Hematopoietic multipotent progenitor cell treated with erythropoietin and hydrocortisone succinate and interleukin-3 and kit ligand, for 17 days (in vitro differentiated cells): ENCODE measurements at places on chromosomes 16 and 17.

GRCh38 chr16:61831351-61831917, 204.8 kb downstream of the CDH8 start:
- no peak for DNase-seq

DNA sequence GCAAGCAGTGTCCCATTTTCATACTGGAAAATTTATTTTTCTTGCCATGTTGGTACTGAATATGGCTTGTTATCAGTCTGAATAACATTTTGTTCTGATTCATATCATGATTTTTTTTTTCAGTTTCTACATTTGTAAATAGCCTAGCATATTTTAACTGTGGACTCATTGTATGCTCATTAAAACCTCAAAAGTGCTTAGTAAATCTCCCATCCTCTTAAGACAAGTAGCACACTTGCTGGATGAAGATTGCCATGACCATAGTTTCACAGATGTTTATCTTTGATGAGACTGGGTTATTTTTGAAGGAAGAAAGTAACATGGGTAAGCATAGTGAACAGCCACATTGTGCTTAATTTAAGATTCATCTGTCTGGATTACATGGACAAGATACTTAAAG, 878 bp downstream of the KRT10 start:
- no peak for DNase-seq

DNA sequence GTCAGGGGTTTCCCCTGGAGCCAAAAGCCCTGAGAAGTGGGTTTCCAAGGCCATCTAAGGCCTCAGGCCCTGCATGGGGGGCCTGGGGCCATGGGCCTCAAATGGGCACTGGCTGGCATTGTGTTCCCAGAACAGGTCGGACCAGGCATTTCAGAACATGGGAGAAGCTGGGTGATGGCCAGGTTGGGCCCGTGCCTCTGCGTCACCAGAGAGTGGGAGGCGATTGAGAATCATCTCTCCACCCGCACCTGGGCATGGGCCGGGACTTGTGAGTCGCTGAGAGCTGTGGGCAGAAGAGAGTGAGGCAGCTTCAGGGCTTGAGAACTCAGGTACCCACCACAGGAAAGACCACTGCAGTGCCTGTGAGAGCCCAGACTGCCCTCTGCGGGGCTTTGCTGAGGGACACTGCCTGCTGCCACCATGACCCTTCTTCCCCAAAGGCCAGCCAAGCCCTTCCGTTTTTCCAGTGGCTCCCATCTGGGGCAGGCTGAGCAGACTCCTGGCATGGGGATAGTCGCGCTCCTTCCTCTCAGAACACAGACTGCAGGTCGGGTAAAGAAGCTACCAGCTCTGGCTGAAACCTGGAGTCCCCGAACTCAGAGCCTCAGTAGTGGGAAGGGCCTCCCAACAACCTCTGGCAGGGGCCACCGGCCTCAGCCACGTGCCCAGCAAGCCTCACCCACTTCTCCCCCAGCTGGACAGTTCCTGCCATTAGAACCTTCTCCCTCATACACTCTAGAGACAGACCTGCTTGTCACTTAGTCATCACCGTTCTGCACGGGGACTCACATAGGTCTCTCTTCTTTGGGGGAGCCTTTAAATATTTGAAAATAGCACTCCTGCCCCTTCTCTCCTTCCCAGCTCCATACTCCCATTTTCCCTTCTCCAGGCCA, 1.6 kb downstream of the RAB11FIP4 start:
- DNase-seq, result no peak

- DNase-seq, result no peak
Measured at GRCh38 chr17:34389126-34389750, 26.2 kb upstream of the CCL1 start.

- DNase-seq, result no peak
Measured at GRCh38 chr16:78444-79150, 572 bp downstream of the MPG start.

DNA sequence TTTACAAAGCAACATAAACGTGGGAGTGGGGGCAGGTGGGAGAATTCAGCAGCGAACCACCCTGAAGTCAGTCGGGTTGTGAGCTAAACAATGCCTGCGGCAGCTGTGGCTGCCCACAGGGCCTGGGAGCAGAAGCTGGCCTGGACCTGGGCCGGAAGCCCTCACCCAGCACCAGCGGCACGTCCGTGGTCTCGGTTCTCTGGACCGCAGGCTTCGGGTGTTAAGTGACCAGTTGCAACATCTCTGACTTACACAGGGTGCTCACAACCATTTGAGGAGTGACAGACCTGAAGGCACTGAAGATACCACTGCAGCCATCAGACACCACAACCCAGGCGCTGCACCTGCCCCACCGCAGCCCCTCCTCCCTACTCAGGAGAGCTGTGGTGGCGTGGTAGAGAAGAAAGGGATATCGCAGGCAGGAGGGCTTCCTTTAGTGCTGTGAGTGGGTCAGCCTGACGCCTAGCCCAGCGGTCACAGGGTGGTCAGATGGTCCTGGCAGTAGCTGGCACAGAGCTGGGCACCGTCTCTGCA, 33.8 kb downstream of the CBFA2T3 start:
- DNase-seq, result no peak

DNA sequence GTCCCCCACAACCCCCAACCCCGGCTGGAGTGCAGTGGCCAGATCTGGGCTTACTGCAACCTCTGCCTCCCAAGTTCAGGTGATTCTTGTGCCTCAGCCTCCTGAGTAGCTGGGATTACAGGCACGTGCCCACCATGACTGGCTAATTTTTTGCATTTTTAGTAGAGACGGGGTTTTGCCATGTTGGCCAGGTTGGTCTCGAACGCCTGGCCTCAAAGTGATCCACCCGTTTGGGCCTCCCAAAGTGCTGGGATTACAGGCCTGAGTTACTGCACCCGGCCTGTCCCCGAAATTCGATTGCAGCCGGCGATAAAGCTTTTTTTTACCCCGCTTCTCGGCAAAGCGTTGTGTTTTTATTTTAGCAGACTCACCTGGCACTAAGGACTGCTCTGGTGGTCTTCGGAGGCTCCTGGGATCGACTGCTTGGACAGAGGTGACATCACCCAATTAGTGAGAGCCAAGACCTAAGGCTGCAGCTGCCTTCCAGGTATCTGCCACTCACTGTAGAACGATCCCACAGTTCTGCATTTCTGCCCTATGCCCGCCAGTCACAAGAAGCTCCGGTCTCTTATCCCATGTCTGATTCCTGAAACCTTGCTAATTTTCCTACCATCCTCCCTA, 82.2 kb upstream of the ARL4D start:
- no peak for DNase-seq

GRCh38 chr17:68097161-68097805, 61.7 kb downstream of the KPNA2 start:
- DNase-seq, result no peak

DNA sequence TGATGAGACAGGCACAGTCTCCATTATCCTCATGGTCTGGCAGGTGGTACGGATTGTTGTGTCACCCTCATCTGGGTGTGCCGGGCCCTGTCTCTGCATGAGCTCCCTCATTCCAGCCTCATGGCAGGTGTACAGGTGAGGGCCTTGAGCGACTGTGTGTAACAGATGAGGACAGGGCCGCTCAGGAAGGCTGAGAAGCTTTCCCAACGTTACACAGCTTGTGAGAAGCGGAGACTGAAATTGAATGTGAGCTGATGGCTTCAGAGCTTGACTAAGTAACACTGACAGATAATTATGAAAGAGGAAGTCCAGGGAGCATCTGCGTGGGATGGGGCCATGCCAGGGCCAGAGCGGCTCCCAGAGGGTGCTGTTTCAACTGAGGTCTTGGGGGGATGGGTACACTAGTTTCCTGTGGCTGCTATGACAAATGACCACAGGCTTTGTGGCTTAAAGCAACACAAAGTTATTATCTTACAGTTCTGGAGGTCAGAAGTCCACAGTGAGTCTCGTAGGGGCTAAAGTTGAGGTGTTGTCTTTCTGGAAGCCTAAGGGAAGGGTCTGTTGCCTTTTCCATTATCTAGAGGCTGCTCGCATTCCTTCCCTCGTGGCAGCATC, 36.7 kb downstream of the CMIP start:
- no peak for DNase-seq

GRCh38 chr16:82628088-82628423, 1.3 kb downstream of the CDH13 start:
- DNase-seq, result no peak

GRCh38 chr16:12764813-12765488, 38.7 kb downstream of the CPPED1 start:
- no peak for DNase-seq

GRCh38 chr17:40290629-40291280, 3.1 kb downstream of the CDC6 start:
- peak; percentile 63 for DNase-seq

DNA sequence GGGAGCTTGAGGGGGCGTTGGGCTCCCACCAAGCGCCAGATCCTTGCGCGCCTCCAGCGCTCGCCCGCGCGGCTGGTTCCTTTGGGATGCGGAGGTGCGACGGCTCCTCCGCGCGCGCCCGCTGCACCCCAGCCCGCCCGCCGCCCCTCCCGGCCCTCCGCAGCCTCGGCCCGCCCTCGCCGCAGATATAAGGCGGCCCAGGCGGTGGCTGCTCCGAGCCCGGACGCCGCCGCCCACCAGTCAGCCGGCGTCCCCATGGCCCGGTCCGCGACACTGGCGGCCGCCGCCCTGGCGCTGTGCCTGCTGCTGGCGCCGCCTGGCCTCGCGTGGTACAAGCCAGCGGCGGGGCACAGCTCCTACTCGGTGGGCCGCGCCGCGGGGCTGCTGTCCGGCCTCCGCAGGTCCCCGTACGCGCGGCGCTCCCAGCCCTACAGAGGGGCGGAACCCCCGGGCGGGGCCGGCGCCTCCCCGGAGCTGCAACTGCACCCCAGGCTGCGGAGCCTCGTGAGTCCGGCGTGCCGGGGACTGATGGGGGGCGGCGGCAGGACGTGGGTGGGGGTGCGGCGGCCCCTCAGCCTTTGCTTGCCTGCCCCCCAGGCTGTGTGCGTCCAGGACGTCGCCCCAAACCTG, at the start of gene NPB:
Gene NPB, plus strand, starts transcription at position 216 of the 630 bp plus-strand sequence. Its CDS starts 40 bp downstream, at position 256.
- peak; percentile 43 for DNase-seq
